NCI-H1092 treated with DMSO at 0.1 percent for 48 hours (cell line): ENCODE measurements at places on chromosomes 2 and 18.
A peak's percentile ranks its signal among the peaks of the same experiment; 100 is the strongest.

DNA sequence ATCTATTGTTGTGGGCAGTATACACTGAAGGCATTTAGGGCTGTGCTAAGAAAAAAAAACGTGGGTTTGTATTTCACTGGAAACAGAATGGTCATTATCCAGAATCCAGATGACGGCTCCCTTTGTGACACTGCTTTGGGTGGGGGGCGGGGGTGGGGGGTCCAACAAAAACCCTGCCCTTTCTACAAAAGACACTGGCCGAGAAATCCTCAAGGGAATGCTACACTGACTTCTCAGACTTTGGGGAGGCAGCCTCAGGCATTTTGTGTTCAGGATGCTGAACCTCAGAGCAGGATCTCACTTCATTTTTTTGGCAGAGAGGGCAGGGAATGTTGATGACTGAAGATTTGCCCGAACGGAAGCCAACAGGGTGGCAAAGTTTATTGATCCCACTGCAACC lies 417.1 kb downstream of the HRH4 start:
- DNase-seq = no peak

- no peak for DNase-seq
These were observed 226.4 kb upstream of the MYT1L start for GRCh38 chr2:2557475-2557874.

DNA sequence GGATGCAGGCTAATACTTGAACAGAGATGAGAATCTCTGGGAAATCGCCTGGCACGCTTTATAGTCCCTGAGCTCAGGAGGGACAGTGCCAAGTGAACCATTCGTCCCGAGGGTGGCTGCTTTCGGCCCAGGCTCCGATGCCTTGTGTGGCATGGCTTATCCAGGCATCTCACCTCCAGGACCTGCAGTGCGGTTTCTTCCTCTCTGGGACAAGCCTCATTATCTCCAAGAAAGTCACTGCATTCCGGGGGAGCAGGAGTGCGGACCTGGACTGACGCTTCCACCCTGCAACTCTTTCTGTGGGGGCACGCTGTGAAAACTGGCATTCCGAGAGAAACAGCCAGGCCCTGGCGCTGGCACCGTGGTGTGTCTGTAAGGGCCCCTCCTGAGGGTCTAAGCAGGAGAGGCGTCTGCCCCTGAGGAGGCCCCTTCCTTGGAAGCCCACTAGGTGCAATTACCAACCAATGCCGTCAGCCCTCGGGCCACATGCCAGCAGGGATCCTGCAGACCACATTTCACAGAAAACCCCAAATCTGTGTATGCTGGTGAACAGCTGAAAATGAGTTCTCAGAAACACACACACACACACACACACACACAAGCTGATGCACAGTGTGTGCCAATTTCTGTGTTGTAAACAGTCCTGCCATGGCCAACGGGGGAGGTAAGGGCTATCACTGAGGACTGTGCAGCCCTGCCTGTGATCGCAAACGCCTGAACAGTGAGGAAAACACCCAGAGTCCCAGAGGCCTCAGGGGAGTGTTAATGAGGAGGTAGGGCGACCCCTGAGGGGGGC lies 351.9 kb upstream of the SALL3 start:
- DNase-seq = no peak

GRCh38 chr18:525036-525797 lies 24.7 kb upstream of the COLEC12 start:
- DNase-seq = no peak

DNA sequence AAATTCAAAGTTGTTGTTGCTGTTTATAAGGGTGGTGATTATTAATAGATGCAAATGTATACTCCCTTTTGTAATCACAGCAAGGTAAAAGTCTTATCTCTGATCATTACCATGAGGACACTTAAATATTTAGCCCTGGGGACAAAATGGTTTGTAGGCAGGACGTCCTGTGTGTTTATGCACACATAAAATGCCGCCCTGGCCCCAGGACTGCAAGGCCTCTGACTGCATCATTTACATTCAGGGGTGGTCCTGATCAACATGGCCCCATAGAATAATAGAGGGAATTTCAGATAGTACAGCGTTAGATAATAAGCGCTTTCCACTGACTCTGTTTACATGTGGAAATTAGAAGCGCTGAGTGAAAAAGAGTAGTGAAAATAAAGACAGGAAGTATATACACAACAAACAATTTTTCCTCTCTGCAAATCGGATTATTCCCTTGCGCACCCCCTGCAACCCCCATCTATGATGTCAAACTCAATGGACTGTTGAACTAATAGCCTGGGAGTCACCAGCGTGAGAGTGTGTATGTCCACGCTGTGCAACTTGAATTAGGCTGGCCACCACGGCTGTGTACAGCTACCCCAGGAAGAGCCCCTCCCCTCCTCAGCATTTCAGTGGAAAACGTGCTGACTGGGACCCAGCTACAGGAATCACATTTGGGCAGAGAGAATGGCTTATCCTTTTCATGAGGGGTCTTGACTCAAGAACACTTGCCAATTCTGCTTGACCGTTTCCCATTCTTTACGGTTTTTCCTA lies 291.5 kb downstream of the SOX11 start:
- no peak for DNase-seq

DNA sequence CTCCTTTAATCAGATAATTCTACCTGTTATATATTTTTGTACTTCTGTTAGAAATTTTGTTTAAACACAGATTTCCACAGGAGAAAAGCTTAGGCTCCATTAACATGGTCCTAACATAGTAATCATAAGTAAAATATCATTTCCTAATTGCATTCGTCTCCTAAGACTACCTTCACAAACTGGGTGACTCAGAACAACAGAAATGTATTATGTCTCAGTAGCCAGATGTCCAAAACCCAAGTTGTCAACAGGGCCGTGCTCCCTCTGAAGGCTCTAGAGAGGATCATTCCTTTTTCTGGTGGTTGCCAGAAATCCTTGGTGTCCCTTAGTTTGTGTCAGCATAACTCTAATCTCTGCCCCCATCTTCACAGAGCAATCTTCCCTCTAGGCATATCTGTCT lies 5.4 kb downstream of the FBXO15 start:
- no peak for DNase-seq

DNA sequence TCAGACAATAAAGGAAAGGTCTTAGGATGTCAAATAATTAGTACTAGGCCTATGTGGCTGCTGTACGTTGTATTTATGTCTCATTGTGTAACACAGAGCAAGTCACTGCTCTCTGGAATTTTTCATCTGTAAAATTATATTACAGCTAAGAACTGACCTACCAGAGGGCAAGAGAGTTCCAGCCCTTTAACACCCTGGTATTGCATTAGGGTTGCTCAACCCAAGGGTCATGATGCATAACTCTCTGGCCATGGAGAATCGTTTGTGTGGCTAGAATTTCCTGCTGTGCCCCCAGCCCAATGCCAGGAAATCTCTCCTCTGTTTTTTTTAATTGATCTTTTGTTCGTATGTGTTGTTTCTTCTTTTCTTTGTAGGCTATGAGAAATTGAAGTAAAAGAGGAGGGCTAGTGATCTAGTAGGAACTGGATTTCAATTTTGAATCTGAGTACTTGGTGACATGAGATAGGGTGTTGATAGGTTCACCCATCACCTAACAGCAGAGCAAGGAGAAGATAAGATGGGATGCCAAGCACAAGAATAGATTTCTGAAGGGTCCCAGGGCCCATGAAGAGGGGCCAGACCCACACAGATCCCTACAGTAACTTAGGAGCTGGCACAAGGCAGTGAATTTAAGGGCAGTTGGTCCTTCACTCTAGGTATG lies 571.2 kb upstream of the TNP1 start:
- no peak for DNase-seq

DNA sequence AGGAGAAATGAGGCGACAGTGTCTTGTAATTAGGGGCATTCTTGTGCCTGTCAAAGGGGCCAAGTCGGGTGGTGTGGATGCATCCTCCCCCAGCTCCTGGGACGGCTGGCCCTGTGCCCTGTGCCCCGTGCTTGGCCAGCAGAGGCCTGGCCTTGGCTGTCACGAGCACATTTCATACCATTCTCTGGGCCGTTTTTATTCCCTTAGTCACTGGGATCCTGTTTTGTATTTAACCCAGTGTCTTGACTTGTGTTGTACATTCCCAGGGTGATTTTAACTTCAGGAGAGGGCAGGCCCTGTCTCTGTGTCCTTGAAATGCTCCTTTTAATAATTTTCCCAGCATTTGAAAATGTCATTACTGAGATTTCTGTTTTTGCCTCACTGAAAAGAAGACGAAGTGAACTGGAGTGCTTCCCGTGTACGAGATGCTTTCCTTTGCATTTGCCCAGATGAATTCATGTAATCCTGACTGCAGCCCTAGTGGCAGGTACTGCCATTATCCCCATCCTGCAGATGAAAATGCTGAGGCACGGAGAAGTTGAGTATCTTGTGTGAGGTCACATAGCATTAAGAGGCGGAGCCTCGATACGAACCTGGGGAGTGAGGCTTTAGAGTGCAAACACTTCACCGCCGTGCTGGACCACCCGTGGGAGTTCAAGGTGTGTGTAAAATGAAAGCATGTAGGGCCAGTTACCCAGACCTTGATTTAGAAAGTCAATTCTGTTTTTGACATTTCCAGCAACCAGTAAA lies 57.0 kb downstream of the SH3RF3 start:
- DNase-seq = no peak

GRCh38 chr2:17299891-17300540 lies 218.2 kb downstream of the RAD51AP2 start:
- DNase-seq = no peak

DNA sequence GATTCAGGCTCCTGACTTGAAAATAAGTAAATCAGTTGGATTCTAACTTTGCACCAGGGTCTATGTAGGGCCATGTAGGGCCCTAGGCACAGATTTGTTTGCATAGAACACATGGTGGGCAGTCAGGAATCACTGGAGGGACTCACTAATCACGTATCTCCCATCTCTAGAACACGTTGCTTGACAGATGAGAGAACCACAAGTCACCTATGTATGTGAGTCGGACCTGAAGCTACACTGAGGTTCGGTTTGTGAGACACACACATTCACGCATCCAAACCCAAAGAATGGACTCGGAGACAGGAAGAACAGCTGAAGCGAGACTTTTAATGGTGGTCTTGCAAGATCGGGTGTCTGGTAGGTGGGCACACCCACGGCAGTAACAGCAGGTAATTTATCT lies 157.0 kb downstream of the ZNF516 start:
- no peak for DNase-seq

DNA sequence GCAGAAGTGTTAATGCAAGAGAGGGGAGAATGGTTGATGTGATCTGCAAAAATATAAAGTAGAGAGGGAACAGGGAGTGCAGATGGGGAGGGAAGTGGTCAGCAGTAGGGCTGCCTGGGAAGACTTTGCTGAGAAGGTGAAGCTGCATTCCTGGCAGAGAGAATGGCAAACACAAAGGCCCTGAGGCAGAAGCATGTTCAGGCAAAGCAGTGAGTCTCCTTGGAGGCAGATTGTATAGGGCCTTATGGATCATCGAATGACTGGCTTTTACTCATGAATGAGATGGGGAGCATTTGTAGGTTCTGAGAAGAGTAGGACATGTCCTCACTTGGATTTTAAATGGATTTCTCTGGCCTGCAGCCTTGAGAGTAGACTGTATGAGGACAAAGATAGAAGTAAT lies 9.5 kb downstream of the ITGA6 start:
- DNase-seq = no peak

- DNase-seq = no peak
These were observed 69.9 kb downstream of the COA5 start for GRCh38 chr2:98538280-98539041.

DNA sequence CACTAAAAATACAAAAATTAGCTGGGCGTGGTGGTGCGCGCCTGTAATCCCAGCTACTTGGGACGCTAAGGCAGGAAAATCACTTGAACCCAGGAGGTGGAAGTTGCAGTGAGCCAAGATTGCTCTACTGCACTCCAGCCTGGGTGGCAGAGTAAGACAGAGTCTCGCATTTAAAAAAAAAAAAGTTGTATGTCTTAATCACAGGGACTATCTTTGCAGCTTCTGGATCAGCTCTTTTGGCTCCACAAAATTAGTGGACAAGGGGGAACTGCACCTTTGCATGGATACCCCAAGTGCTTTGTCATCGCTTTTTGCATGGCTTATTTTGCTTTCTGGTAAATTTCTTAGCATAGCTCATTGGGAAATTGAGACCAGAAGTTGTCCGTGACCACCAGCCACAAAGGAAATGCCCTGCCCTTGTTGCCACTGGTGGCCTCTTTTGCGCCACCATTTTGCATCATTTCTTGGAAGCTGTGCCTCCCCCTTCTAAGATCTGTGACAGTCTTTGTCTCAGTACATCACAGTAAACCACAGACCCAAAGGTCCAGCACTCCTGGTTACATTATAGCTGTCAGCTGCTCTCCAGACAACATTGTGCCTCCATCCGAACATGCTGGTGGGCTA lies 43.9 kb upstream of the PCBP1 start:
- no peak for DNase-seq

DNA sequence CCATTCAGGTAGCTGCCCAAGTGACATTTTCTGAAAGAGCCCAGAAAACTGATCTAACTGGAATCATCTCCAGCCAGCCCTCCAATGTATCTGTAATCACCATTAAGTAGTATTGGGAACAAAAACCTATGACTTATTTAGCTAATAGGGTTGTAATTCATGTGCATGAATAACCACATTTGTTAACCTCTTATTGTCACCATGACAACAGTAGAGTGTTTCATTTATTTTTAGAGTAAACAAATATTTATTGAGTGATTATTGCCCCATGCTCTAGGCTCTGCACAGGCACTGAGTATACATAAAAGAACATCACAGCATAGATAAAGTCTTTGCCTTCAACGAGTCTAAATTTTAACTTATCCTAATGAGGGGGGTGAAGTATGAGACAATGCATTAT lies 265.4 kb upstream of the UBE2E3 start:
- peak; percentile 54 for DNase-seq

DNA sequence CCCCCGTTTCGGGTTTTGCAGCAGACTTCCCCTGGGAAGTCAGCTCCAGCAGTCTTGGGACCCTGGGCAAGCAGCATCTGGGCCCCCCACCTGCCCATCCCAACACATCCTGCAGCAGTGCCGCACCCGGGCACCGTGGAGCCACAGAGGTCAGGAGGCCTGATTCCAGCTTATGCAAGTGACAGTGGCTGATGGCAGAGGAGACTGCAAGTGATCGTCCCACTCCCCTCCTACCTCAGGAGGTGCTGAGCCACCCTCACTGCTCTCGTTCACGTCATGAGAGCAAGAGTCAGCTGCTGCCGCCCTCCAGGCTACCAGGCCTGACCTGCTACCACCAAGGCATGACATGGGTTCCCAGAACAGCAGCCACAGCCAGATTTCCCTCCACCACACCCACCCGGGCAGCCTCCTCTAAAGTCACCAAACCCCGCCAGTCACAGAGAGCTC lies 18.2 kb downstream of the COX7A2L start:
- no peak for DNase-seq

DNA sequence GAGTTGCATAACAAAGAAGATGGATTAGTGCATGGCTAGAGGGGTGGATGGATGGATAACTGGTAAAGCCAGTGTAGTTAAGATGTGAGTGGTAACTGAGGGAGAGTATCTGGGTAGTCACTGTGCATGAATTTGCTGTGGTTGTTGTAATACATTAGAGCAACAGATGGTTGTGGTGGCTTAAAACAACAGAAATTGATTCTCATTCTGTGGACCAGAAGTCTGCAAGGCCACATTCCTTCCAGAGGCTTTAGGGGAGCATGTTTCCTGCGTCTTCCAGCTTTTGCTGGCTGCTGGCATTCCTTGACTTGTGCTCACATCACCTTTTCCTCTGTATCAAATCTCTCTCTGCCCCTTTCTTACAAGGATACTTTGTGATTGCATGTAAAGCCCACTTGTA lies 155.4 kb downstream of the ASB1 start:
- no peak for DNase-seq
